GM10248 (cell line): ENCODE measurements at places on chromosomes 3 and 15.

DNA sequence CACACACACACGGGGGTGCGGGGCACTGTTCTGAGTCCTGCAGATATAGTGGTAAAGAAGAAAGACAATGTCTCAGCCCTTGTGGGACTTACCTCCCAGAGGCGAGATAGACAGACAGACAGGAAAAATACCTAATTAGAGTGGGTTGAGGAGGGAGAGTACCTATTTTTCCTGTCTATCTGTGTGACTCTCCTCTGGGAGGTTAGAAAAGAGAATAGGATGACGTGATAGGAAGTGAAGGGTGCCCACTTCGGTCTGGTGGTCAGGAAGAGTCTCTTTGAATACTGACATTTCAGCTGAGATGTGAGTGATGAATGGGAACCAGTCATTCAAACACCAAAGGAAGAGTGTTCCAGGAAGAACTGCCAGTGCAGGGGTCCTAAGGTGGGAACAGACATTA lies 4.1 kb upstream of the APOD start:
- DNase-seq, result no peak

DNA sequence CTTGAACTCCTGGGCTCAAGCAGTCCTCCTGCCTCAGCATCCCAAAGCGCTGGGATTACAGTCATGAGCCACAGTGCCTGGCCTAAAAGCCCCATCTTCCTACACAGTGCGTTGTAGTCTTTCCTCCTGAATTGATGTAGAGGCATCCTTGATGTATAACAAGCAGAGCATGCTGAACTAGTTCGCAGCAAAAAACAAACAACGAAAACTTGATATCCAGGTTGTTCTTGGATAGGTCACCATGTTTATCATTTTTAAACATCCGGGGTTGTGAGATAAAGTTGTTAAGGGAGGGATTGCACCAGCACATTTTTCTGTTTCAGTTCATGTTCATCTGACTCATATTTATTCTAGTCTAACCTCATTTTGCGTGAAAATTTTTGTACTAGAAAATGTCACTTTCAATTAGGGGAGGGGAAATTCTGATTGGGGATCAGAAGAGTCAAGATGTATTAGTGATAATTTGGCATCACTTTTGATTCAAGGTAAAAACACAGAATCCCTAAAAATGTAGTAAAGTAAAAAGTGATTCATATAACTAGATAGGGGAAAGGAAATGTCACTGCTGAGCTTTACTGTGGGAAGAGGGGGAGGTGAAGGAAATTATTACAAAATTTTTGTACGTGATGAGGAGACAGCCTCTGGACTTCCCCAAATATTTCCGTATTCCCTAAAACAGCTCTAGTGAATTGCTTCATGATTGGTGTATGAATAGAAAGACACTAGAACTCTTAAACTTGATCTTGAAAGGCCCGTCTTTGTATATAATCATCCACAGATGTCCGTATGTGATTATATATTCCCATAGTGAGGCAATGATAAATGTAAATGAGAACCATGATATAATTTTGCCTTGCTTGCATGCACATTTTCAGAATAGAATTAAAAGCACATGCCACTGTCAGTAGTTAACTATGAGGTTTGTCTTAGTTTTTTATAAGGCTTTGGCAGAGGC lies 22.9 kb downstream of the RAB8B start:
- DNase-seq, result peak; percentile 51

GRCh38 chr3:185460719-185461350 lies 38.0 kb downstream of the TMEM41A start:
- DNase-seq, result peak; percentile 14

DNA sequence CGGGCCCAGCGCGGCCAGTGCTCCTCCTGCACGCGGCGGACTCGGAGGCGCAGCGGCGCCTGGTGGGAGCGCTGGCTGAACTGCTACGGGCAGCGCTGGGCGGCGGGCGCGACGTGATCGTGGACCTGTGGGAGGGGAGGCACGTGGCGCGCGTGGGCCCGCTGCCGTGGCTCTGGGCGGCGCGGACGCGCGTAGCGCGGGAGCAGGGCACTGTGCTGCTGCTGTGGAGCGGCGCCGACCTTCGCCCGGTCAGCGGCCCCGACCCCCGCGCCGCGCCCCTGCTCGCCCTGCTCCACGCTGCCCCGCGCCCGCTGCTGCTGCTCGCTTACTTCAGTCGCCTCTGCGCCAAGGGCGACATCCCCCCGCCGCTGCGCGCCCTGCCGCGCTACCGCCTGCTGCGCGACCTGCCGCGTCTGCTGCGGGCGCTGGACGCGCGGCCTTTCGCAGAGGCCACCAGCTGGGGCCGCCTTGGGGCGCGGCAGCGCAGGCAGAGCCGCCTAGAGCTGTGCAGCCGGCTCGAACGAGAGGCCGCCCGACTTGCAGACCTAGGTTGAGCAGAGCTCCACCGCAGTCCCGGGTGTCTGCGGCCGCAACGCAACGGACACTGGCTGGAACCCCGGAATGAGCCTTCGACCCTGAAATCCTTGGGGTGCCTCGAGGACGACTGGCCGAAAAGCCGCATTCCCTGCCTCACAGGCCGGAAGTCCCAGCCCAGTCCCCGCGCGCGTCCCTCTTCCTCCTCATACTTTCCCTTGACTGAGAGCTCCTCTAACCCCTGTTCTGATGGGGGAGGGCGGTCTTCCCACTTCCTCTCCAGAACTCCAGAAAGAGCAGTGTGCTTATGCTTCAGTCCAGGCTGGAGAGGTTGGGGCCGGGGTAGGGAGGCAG lies 1.4 kb upstream of the IL17RC start:
- DNase-seq, result no peak

GRCh38 chr3:8712045-8712907 lies 21.3 kb upstream of the CAV3 start:
- DNase-seq, result no peak

DNA sequence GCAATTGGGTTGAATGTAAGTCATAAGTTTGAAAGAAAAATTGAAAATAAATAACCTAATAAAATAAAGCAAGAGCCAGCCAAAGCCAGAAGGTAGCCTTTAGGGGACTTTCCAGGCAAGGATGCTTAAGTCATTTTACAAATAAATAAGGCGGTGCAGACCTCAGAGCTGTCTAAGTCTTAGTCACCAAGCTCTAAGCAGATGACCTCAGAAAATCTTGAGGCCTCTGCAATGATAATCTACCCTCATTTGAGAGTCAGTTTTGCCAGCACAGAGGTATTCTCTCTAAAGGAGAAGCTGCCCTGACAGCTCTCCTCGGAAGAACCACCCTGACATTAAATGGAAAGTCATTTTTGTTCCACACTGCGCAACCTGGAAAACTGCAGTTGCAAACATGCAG lies 113.9 kb downstream of the OXNAD1 start:
- DNase-seq, result peak; percentile 58

GRCh38 chr15:67150023-67150860 lies 84.8 kb downstream of the SMAD3 start:
- DNase-seq, result peak; percentile 40

DNA sequence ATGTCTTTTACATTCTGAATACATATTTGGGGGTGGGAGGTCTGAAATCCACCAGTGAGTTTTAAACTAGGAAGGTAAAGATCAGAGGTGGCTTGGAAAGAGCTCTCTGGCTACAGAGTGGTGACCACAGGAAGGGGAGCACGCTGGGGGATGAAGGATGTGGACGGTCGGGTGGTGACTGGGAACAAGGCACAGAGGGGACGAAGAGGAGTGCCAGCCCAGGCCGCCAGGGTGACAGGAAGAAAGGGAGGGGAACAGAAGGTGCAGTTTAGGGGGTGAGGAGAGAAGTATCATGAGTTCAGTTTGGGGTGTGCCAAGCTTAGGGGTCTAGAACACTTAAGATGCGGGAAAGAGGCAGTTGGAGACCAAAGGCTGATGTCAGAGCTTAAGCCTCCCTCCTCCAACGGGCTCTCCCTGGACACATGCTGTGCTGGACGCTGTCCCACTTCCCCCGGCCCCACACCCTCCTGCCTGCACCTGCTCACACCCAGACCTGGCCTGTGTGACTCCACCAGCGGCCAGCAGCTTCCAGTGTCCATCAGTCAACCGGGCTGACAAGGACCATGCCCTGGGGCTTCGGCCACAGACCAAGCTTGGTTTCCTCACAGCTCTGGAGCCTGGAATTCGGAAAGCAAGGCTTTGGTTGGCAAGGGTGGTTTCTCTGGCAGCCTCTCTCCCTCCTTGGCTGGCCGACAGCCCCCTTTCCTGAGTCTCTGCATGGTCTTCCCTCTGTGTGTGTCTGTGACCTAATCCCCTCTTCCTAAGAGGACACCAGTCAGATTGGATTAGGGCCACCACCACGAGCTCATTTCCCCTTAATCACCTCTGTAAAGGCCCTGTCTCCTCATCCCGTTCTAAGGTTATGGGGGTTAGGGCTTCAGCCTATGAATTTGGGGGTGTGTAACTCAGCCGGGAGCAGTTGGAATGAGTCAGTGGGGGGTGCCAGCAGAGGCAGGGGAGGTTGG lies 120.4 kb upstream of the IQSEC1 start:
- no peak for DNase-seq

DNA sequence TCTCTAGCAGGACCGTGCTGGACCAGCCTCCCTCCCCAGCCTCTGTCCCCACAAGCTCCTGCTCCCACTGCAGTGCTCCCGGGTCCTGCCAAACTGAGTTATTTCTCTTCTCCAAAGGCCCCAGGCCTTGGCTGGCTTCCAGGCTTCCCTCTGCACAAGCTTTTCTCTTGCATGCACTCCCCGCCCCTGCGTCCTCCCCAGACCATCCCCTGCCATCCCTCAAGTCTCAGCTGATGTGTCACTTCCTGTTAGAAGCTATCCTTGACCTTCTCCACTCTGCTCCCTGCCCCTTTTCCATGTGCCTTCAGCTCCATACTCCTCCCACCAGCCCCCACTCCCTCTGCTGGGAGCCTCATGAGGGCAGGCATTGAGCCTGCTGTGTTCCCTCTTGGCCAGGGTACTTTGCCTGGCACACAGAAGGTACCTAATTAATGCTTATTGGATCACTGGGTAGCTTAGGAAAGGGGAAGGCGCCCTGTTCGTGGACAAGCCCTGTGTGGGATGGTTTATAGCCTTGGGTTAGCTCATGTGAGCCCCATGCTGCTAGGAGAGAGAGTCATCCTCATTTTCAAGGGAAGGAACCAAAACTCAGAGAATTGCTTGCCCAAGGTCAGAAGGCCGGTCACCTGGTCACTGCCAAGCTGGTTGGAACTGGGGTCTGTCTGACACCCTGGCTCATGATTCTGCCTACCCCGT lies 56.4 kb downstream of the FEM1B start:
- DNase-seq, result no peak

DNA sequence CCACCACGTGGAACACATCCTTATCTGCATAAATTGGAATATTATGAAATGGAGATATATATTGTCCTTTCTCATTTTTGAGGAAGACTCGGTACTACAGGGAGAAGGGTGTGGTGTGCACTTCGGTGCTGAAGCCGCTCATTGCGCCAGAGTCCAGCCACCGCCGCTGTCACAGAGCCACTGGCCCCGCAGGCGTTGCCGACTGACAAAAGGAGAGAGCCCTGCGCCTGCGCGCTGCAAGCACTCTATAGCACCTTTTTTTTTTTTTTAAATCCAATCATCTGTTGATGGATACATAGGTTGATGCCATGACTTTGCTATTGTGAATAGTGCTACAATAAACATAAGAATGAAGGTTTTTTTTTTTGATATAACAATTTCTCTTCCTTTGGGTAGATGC lies 130.0 kb upstream of the TBC1D5 start:
- DNase-seq, result no peak

- DNase-seq, result no peak
These were observed 80.4 kb downstream of the SEMA5B start for GRCh38 chr3:122947196-122947595.

- no peak for DNase-seq
These were observed 9.7 kb upstream of the GNB5 start for GRCh38 chr15:52200831-52201365.

GRCh38 chr3:60760145-60760544 lies 491.1 kb downstream of the FHIT start:
- no peak for DNase-seq

DNA sequence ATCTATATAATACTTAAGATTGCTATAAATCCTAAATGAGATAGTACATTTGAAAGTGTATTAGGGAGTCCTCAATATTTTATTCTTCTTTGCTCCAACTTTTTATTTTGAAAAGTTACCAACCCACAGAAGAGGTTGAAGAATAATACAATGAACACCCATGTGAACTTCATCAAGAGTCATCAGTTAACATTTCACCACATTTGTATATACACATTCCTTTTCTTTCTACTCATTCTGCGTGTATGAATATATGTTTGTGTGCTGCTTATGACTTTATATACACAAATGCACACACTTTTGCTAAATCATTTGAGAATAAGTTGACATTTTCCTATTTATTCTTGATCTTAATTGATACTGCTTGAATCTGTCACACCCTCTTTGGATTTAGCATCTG lies 193.3 kb upstream of the CGNL1 start:
- DNase-seq, result no peak

GRCh38 chr3:149581681-149582370 lies 76.0 kb downstream of the WWTR1 start:
- no peak for DNase-seq

DNA sequence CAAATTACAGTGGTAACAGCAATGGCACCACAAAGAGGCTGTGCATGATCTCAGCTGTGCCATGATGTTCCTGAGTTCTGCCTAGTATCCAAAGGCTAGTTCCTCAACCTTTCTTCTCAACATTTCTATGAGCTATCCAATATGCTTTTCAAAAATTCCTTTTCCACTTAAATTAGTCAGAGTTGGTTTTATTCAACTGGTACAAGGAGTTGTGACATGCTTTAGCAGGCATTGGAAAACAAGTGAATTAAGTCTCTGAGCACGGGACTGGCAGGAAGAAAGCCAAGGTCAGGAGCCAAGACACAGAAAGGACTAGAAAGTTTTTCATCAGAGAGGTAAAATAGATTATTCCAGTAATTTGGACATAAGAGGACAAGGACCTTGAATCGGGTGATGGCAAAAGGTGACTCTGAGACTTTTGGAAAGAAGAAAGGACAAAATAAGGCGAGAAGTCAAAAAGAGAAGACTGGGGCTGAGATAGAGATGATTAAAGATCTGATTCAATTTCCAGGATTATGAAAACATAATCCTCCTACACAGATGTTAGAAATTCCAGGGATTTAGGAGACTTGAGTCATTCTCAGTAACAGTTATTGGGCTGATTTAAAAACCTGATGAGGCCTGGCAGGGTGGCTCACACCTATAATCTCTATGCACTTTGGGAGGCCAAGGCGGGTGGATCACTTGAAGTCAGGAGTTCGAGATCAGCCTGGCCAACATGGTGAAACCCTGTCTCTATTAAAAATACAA lies 36.1 kb downstream of the PBRM1 start:
- DNase-seq, result no peak

- no peak for DNase-seq
These were observed 139.4 kb downstream of the LRRC28 start for GRCh38 chr15:99390667-99391066.

DNA sequence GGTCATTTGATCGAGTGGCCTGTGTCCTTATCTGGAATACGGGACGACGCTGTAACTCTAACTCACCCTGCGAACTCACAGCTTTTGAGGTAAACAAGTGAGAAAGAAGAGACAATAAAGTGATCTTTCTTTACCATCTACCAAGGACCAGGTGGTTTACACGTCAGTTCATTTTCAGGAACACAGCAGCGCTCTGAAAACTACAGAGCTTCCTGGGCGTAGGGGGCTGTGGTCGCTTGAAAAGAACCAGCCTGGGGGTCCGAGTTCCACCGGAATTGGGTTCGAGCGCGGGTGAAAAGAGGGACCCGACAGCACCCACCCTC lies 357 bp downstream of the KIAA1143 start:
- peak; percentile 22 for DNase-seq

- no peak for DNase-seq
These were observed 272.5 kb downstream of the ZBTB20 start for GRCh38 chr3:114874522-114874971.

- DNase-seq, result no peak
These were observed 34.8 kb upstream of the FAM174B start for GRCh38 chr15:92690395-92690794.
